ENCODE measurements at places on chromosomes 12 and 14. TPM values are rescaled to one million over a fixed set of nuclear protein-coding genes. Genes with fewer than 3 reads are reported as not detected.

- no peak for DNase-seq
Measured at GRCh38 chr12:101001669-101002068, 207.1 kb downstream of the ANO4 start.

GRCh38 chr12:100706033-100706432 is 88.5 kb upstream of the ANO4 start:
- DNase-seq, result no peak
- H3K36me3 ChIP-seq, result no peaks in the 10 kb centered on the region
- H3K27ac ChIP-seq, result no peak overlapping the region
- H3K4me3 ChIP-seq, result no peak overlapping the region
- H3K4me1 ChIP-seq, result no peaks in the 10 kb centered on the region

GRCh38 chr12:19048943-19049342 is 80.6 kb upstream of the PLEKHA5 start:
- no peaks in the 10 kb centered on the region for H3K36me3 ChIP-seq
- no peaks in the 10 kb centered on the region for H3K4me1 ChIP-seq
- no peak overlapping the region for H3K27ac ChIP-seq
- no peaks in the 10 kb centered on the region for H3K27me3 ChIP-seq
- peak; percentile 4 for DNase-seq

- no peaks in the 10 kb centered on the region for H3K27me3 ChIP-seq
- no peak overlapping the region for H3K4me3 ChIP-seq
- H3K4me1 ChIP-seq, result no peaks in the 10 kb centered on the region
- DNase-seq, result no peak
Measured at GRCh38 chr12:114166362-114166761, 200.2 kb upstream of the RBM19 start.

GRCh38 chr14:31419967-31420318 is 407 bp downstream of the HEATR5A start:
- H3K4me3 ChIP-seq, result peak overlapping the region; percentile 93
- no peak for DNase-seq
- H3K27me3 ChIP-seq, result no peaks in the 10 kb centered on the region
- H3K4me1 ChIP-seq, result peaks cover 9% of the 10 kb centered on the region
- H3K27ac ChIP-seq, result peak overlapping the region; percentile 81

DNA sequence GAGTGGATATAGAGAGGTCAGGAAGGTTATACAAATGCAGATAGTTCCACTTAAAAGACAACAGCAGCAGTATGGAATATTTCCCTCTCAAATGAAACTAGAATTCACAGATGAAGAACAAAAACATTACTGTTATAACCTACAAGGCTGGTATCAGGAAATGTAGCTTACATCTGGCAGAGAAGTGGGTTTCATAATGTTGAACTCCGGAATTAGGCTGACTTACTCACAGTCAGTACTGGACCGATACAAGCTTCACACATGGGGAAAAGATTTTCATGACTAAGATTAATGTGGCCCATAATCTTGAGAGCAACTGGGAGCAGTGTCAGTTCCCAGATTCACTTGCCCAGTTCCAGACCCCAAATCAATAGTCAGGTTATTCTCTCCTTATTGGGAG is 353.9 kb downstream of the DUSP6 start:
- no peak overlapping the region for H3K27ac ChIP-seq
- H3K36me3 ChIP-seq, result no peaks in the 10 kb centered on the region
- H3K4me1 ChIP-seq, result no peaks in the 10 kb centered on the region
- DNase-seq, result no peak

DNA sequence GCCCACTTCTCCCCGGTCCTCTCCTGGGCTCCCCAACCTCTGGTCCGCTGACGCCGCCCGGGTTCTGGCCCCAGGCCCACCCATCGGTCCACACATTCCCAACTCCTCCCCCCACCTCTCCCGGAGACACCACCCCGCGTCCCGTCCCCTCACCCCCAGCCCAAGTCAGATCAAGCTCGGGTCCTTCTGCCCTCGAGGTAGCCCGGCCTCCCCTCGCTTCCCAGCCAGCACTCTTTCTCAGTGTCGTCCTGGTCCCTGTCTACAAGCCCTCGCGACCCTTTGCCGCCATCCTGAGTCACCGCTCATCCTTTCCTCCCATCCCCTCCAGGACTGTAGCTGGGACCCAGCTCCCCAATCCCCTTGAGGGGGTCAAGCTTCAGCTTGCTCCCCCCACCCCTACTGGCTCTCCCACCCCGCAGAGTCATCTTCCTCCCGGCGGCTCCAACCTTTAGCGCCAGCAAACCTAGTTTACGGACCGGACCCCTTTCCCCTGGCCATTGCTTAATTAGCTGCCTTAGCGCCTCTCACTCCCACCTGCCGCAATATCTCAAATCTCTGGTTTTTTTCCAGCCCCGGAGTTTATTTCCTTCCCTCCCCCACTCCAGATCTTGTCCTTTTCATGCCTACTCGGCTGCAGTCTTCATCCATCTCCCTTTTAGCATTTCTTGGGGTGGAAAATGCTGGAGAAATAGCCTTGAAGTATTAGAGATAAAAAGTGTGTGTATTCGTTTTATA is 1.1 kb downstream of the PPP4R4 start:
- H3K27ac ChIP-seq, result no peak overlapping the region
- H3K4me1 ChIP-seq, result peaks cover 10% of the 10 kb centered on the region
- H3K36me3 ChIP-seq, result no peaks in the 10 kb centered on the region
- no peak for DNase-seq
- H3K27me3 ChIP-seq, result no peaks in the 10 kb centered on the region
- H3K4me3 ChIP-seq, result no peak overlapping the region

The GPD1 gene
- 0.70 TPM for total RNA-seq

DNA sequence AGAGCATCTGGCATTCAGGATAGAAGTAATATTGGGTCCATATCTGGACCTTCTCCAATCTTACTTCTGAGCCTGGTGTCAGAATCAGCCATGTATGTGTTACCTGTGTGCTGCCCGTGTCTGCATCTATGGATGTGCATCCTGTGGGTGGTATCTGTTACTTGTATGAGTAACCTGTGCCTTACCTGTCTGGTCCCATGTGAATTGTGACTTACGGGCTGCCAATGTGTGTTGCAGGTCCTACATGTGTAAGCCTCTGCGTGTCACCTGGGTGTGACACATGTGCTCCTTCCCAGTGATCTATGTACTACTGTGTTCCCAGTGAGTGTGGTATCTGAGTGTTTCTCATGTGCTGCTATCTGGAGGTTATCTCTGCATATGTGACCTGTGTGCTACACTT is 208.4 kb downstream of the ADGRD1 start:
- no peak for DNase-seq
- no peak overlapping the region for H3K4me3 ChIP-seq
- no peaks in the 10 kb centered on the region for H3K4me1 ChIP-seq

DNA sequence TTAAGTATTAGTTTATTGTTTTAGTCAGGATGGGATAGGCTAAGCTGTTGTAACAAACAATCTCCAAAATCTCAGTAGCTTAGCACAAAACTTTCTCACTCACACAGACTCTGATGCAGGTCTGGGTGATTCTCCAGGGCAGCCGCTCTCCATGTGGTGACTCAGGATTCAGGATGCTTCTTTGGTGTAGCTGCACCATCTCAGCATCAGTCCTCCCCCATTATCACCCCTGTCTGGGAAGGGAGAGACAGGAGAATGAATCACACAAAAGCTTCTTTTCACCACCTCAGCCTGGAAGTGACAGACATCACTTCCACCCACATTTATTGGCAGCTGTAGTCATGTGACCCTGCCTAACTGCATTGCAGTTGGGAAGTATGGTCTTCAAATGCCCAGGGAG is 142.3 kb downstream of the DICER1 start:
- no peaks in the 10 kb centered on the region for H3K27me3 ChIP-seq
- H3K4me1 ChIP-seq, result no peaks in the 10 kb centered on the region
- DNase-seq, result no peak

GRCh38 chr14:41146391-41146790 is 460.3 kb upstream of the LRFN5 start:
- H3K4me3 ChIP-seq, result no peak overlapping the region
- DNase-seq, result no peak
- H3K36me3 ChIP-seq, result no peaks in the 10 kb centered on the region
- H3K27me3 ChIP-seq, result no peaks in the 10 kb centered on the region
- H3K4me1 ChIP-seq, result no peaks in the 10 kb centered on the region

GRCh38 chr12:271161-271560 is 8.5 kb upstream of the SLC6A13 start:
- H3K4me3 ChIP-seq, result no peak overlapping the region
- H3K36me3 ChIP-seq, result no peaks in the 10 kb centered on the region
- H3K27me3 ChIP-seq, result no peaks in the 10 kb centered on the region
- H3K4me1 ChIP-seq, result no peaks in the 10 kb centered on the region

DNA sequence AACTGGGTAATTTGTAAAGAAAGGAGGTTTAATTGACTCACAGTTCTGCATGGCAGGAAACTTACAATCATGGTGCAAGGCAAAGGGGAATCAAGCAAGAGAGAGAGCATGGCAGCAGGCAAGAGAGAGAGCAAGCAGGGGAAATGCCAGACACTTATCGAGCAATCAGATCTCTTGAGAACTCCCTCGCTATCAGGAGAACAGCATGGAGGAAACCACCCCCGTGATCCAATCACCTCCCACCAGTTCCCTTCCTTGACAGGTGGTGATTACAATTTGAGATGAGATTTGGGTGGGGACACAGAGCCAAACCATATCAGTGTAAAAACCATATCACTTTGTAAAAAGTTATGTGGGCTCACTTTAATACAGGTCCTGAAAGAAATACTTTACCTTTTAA is 56.4 kb upstream of the NEDD1 start:
- H3K4me3 ChIP-seq, result no peak overlapping the region
- H3K4me1 ChIP-seq, result no peaks in the 10 kb centered on the region
- H3K36me3 ChIP-seq, result no peaks in the 10 kb centered on the region
- no peaks in the 10 kb centered on the region for H3K27me3 ChIP-seq
- no peak overlapping the region for H3K27ac ChIP-seq

- DNase-seq, result no peak
- H3K27ac ChIP-seq, result no peak overlapping the region
Measured at GRCh38 chr14:102495491-102496330, 13.9 kb downstream of the ANKRD9 start.

GRCh38 chr14:44317441-44317746 is 189.7 kb downstream of the FSCB start:
- no peaks in the 10 kb centered on the region for H3K36me3 ChIP-seq
- no peaks in the 10 kb centered on the region for H3K27me3 ChIP-seq
- DNase-seq, result no peak
- H3K4me1 ChIP-seq, result no peaks in the 10 kb centered on the region

DNA sequence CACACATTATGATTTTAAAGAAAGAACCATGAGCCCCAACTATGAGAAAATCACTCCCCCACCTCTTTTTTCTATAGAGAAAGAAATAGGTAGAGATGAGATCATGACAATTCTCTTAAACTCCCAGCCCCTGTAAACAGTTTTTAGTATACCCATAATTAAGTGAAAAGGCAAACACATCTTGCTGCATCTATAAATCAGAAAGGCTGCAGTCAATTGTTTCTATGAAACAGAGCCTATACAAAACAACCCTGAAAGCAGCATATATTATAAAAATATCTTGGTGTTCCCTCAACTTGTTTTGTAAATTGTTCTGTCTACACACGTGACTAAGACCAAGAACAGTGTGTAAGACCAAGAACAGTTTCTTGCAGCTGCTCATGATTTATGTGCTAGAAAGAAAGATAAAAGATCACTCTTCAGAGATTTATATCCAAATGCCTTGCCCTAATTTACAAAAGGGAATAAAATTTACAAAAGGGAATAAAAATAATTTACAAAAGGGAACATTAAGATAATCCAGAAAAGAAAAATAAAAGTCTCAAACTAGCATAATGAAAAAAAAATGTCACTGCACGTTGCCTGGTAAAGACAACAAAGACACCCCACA is 4.8 kb downstream of the KITLG start:
- H3K4me1 ChIP-seq, result no peaks in the 10 kb centered on the region
- H3K36me3 ChIP-seq, result no peaks in the 10 kb centered on the region
- H3K27ac ChIP-seq, result no peak overlapping the region
- DNase-seq, result no peak
- H3K4me3 ChIP-seq, result no peak overlapping the region

DNA sequence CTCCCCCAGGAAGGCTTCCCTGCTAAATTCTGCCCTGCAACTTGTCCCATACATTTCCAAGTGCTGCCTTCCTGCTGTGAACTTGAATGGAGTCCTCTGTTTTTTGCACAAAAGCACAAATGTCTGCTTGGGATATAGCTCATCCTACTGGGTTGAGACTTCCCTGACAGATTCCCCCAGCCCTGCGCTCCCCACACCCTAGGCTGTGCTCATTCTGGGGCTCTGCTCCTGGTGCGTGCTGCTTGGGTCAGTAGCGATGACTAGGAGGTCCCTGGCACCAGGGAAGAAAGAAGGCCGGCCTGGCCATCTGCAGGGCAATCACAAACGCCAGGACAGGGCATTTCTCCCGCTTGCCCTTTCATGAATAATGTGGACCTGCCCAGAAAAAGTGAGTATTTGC is 29.2 kb upstream of the FKBP4 start:
- H3K4me1 ChIP-seq, result no peaks in the 10 kb centered on the region
- no peaks in the 10 kb centered on the region for H3K27me3 ChIP-seq
- H3K4me3 ChIP-seq, result no peak overlapping the region
- H3K27ac ChIP-seq, result no peak overlapping the region

DNA sequence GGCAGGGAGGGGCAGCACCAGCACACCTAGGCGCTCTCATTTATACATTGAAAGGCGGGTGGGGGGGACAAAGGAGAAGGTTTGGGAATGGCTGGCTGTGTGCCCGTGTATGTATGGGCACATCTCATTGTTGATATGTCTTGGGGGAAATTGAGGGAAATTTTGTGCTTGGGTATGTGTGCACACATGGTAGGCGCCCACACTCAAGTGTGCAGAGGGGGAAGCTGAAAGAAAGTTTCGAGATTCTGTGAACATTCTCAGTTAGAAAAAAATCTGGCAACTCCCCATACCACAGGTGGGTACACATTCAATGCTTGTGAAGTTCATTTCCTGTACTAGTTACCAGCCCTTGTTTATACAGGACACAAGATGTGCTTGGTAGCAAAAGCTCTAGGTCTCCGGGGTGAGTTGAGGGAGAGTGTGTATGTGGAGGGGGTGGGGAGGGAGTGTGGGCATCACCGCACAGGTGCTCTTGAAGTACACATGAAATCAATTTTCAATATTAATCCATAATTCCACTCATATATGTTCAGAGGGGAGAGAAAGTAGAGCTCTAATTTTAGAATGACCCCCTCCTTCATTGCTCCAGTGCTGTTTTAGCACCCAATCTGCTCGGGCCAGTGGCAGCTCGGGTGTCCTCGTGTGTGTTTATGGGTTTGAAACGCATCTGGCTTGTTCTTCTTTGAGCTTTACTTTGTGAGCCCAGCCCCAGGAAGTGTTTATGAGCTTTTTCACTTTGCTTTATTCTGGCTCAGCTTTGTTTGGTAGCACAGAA is 286.0 kb downstream of the ZFP36L1 start:
- H3K36me3 ChIP-seq, result no peaks in the 10 kb centered on the region
- H3K27ac ChIP-seq, result no peak overlapping the region
- peak overlapping the region; percentile 35 for H3K4me3 ChIP-seq
- peaks cover 62% of the 10 kb centered on the region for H3K4me1 ChIP-seq
- peak; percentile 62 for DNase-seq

DNA sequence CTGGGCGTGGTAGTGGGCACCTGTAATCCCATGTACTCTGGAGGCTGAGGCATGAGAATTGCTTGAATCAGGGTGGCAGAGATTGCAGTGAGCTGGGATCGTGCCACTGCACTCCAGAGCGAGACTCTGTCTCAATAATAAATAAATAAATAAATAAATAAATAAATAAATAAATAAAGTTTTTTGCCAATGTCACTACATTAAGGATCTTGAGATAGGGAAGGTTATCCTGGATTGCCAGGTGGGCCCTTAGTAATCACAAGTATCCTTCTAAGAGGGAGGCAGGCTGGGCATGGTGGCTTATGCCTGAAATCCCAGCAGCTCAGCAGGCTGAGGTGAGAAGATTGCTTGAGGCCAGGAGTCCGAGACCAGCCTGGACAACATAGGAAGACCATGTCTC is 4.5 kb upstream of the FBXW8 start:
- H3K27ac ChIP-seq, result no peak overlapping the region
- no peak overlapping the region for H3K4me3 ChIP-seq
- no peaks in the 10 kb centered on the region for H3K36me3 ChIP-seq

- H3K27me3 ChIP-seq, result no peaks in the 10 kb centered on the region
- no peak overlapping the region for H3K4me3 ChIP-seq
- no peaks in the 10 kb centered on the region for H3K36me3 ChIP-seq
- no peak overlapping the region for H3K27ac ChIP-seq
Measured at GRCh38 chr12:10241727-10242126, 29.1 kb downstream of the GABARAPL1 start.

Data from CD8-positive, alpha-beta memory T cell (primary cell).